Airway epithelial cell (primary cell): ENCODE measurements at places on chromosomes 7 and 10. TPM values are rescaled to one million over a fixed set of nuclear protein-coding genes. Genes with fewer than 3 reads are reported as not detected.

Gene HOXA9
- 0.21 TPM in 1 of 2 replicates, not detected in the other for total RNA-seq

Gene GIMAP6
- not detected in 2 replicates for total RNA-seq

Gene HYAL4
- total RNA-seq: 0.21 and 0.23 TPM in 2 replicates

Gene ANKRD7
- not detected in 2 replicates for total RNA-seq

Gene CPN1
- not detected in 2 replicates for total RNA-seq

Gene FAM237B
- total RNA-seq: not detected in 2 replicates

Gene PLPP4
- not detected in 2 replicates for total RNA-seq

Gene VGF
- 0.09 and 0.14 TPM in 2 replicates for total RNA-seq

Gene TRIM50
- total RNA-seq: not detected in 2 replicates

Gene RNF32
- total RNA-seq: 1.3 and 2.3 TPM in 2 replicates

Gene CFAP70
- total RNA-seq: 0.33 and 0.42 TPM in 2 replicates

Gene LMOD2
- not detected in 2 replicates for total RNA-seq

Gene ATRNL1
- total RNA-seq: 0.23 and 0.35 TPM in 2 replicates
